ENCODE measurements at places on chromosomes 7 and 10.

GRCh38 chr7:36986948-36987724, 262.8 kb upstream of the AOAH start:
- no peak for DNase-seq

GRCh38 chr7:79398138-79398749, 55.2 kb downstream of the MAGI2 start:
- no peak for DNase-seq

GRCh38 chr10:108014902-108015177, 850.3 kb upstream of the SORCS1 start:
- no peak for DNase-seq

DNA sequence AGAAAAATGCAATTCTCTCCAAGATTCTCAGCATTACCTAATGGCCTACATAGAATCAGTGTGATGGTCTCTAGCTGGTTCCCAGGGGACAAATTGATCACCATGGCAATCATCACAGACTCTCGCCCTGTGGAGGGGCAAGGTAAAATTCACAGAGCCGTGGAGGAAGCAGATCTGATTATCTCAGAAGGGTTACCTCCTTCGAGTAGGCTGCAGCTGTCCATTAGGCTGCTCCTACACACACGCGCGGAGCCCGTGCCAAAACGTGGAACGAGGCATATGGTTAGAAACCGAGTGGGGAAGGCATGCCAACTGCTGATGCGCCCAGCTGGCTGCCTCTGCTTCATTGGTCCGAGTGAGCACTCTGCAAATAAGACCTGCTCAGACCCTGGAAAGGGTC, 52.8 kb upstream of the PTER start:
- DNase-seq = no peak

GRCh38 chr7:21777921-21778320, 167.8 kb downstream of the CDCA7L start:
- DNase-seq = no peak

- no peak for DNase-seq
These were observed 77.4 kb downstream of the EPC1 start for GRCh38 chr10:32269343-32270100.

- no peak for DNase-seq
These were observed 1.5 kb downstream of the USP54 start for GRCh38 chr10:73589563-73590126.

GRCh38 chr10:112952282-112953173, 2.5 kb downstream of the TCF7L2 start:
- DNase-seq = no peak

DNA sequence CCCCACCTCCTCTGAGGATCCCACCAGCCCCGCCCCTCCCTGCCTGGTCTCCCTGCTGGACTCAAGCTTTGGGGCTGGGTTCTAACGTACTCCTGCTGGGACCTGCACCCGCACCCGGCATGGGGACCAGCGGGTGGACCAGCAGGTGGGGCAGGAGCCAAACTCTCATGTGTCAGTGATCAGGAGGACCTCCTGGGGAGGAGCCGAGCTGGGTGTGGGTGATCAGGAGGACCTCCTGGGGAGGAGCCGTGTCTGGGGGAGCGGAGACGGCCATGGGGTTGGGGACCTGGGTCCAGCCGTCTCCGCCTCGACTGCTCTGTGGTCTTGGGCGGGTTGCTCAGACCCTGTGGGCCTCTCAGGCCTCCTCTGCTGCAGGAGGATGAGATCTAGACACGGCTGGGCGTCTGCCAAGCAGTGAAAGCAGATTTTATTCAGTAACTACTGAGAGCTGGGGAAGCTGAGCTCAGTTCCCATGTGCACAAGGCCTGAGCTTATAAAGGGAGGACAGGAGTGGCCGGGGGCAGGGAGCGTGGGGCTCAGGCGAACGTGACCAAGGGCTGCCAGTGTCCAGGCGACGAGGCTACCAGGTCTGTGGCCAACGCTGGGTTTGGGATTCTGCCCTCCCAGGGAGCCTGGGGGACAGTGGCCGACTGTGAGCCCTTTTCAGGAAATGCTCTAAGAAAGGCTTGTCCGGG, 33.6 kb upstream of the UTF1 start:
- DNase-seq = no peak

GRCh38 chr7:111982133-111982532, 224.1 kb downstream of the DOCK4 start:
- no peak for DNase-seq

DNA sequence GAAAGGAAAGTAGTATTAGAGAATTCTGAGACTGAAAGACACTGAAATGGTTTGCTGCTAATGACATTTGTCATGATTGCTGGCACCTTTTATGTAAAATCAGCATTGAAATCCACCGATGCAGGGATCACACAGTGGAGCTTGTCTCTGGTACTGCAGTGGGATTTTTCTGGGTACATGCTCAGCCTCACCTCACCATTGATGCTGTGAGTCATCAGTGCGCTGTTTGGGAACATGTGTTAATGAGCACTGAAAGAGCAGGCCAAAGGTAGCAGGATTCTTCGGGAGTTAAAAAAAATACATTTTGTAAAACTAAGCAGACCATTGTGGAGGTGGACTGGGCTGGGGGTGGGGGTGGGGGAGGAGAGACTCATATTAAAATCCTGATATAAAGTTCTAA, 174.9 kb downstream of the CREB5 start:
- DNase-seq = no peak

DNA sequence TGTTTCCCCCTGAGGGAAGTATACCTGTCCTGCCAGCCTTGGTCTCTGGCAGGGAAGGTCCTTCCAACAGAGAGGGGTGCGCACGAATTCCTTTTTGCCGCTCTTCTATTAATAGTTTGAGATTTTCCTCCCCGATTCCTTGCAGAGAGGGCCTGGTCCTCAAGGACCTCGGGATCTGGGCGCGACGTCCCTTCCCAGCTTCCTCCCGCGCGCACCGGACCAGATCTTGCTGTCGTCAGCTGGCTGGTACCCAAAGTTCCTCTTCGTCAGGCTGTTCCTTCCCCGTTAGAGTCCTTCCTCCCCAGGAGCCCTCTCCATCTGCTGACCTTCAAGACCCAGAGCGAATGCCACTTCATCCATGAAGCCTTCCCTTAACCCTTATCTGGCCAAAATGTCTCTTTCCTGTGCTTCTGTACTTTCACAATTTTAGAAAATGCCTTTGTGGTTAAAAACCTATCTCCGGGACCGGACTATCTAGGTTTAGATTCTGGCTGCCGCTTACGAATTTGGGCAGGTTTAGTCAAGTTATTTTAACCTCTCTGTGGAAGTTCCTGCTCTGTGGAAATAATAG, 851 bp upstream of the GOT1 start:
- peak; percentile 93 for DNase-seq

- no peak for DNase-seq
These were observed 64.6 kb downstream of the KLF6 start for GRCh38 chr10:3720228-3721019.

DNA sequence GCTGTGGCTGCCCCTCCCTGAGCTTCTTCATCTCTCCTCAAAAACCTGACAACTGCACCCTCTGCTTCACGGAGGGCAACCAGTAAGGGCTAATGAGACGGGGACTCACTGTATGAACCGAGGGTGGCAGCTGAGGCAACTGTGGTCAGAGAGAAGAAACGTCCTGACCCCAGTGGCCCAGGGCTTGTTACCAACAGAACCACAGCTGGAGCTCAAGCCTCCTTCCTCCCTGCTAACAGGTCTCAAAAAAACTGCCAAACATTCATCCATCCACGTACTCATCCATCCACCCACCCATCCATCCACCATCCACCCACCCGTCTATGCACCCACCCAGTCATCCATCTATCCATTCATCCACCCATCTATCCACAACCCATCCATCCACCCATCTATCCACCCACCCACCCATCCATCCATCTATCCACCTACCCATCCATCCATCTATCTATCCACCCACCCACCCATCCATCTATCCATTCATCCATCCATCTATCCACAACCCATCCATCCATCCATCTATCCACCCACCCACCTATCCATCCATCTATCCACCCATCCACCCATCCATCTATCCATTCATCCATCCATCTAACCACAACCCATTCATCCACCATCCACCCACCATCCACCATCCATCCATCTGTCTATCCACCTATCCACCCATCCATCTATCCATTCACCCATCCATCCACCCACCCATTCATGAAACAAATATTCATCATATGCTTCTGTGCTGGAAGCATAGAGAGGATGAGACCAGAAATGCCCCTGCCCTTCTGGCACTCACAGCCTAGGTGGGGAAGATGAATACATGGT, 111.7 kb downstream of the PDGFA start:
- peak; percentile 51 for DNase-seq

DNA sequence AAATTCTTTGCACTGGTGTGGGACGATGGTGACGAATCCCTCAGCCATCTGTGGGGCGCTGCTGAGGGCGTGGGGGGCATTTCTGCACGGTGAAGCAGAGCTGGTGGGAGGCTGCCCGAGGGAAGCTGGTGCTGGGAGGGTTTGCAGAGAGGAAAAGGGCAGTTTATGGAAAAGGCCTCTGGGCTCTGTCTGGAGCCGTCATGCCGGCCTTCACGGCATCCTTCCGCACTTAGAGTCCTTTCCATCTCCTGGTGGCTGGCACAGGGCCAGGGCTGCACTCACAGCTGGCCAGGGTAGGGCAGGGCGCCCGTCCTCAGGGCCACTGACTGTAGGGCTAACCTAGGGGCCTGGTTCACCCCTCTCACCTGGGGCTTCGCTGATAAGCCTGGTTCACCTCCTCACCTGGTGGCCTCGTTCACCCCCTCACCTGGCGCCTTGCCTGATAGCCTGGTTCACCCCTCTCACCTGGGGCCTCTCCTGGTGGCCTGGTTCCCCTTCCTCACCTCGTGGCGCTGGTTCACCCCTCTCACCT, 598 bp upstream of the AMZ1 start:
- no peak for DNase-seq

- DNase-seq = no peak
These were observed 15.9 kb upstream of the SCRN1 start for GRCh38 chr7:30005464-30005863.

DNA sequence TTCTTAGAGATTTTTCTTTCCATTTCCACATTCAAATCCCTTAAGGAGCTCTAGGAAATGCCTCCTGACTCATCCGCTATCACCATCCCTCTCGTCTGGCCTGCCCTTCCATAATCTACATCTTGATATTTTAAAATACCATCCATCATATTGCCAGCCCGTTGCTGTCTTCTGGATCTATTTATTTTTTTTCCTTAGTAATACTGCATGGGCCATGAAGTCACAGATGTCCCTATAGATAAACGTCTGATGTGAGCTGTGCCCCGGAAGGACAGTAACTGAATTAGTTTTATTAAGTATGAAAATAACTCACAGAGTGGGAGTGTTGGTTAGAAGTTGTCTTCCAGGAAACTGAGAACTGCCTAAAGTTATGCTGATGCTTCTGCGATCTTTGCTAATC, 76.2 kb downstream of the KLF6 start:
- DNase-seq = no peak

DNA sequence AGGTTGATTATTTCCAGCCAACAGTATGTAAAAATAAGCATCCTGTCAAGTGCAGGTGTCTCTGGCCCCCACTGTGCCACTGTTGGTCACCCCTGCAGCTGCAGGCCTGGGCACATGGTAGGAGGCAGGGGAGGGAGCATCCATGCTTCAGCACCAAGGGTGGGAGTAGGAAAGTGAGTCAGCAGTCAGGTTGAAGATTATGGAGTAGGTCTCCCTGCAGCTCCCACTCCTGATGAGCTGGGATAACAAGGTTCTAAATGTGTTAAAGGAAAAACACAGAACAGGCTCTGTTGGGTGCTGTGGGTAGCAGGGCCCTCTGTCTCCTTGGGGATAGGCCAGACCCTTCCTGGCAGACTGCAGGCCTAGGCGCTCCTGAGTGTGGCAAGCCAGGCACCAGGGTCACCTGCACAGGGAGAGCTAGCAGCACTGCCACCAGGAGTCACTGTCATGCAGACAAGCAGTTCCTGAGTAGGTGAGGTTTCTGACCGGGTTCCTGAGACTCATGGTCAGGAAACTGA, 59.3 kb downstream of the NUDCD3 start:
- no peak for DNase-seq

- DNase-seq = no peak
These were observed 34.0 kb downstream of the AHCYL2 start for GRCh38 chr7:129258649-129259389.
